ENCODE measurements at places on chromosomes 6 and 20.

- no peak for DNase-seq
Observed at GRCh38 chr6:166201878-166202277, 34.2 kb upstream of the TBXT start.

DNA sequence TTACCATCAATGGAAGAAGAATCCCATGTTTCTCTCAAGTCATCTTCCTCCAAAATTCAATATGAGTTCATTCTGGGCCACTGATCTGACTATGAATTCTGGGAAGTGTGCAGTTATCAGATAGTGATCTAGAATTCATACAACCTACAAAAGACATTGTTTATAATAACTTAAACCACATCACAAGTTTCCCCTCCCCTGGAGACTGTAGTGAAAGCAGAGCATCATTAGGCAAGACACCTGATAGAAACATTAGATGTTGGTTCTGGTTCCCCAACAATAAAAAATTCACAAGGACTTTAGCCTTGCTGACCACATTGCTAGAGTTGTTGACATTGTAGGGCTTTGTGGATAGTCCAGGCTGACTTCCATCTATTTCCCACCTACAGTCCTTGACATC, 506.4 kb upstream of the JAG1 start:
- no peak for DNase-seq

DNA sequence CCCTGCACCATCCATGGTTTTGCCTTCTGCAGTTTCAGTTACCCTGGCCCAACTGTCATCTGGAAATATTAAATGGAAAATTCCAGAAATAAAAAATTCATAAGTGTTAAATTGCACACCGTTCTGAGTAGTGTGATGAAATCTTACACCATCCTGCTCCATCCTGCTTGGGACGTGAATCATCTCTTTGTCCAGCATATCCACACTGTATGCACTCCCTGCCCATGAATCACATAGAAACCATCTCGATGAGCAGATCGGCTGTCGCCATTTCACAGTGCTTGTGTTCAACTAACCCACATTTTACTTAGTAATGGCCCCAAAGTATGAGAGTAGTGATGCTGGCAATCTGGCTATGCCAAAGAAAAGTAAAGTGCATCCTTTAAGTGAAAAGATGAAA, 105.9 kb upstream of the ID4 start:
- DNase-seq = peak; percentile 97

DNA sequence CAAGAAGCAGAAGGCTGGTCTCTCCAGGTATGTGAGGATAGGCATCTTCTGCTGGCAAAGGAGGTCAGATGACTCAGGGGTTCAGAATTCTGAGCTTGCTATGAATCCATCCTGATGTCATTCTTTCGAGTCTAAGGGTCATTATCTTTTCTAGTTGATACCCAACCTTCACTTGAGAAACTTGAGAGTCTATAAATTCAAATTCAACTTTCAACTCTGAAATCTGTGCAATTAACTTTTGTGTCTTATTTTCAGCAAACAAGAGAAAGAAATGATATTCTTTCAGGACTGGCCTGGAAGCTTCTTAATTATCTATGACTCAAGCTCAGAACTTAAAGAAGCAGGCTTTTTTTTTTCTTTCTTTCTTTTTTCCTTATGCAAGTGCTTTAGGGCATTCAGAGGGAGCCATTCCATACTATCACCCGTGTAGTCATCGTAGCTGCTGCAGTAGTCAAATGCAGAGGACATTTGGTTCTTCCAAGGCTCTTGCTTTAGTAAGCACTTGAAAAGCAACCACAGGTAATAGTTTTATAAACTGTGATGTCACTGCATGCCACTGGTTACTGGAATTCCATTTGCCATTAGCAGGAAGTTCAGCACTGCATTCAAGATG, 93.0 kb downstream of the ADTRP start:
- peak; percentile 90 for DNase-seq

GRCh38 chr20:1302685-1303541, 26.0 kb downstream of the SDCBP2 start:
- DNase-seq = no peak
